ENCODE measurements at places on chromosomes 7 and 10.
A peak's percentile ranks its signal among the peaks of the same experiment; 100 is the strongest.

- DNase-seq, result no peak
Measured at GRCh38 chr10:81520688-81521087, 354.3 kb upstream of the NRG3 start.

DNA sequence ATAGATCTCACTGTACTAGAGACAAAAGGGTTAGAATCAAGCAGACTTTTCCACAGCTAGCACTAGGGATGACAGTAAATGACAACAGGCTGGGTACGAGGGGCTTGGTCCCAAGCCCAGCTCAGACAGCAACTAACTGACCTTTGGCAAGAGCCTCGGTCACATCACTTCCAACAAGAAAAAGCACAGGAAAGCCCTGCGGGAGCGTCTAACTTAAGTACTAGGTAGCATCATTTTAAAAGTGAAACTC is 22.8 kb downstream of the CALML3 start:
- DNase-seq, result peak; percentile 51

DNA sequence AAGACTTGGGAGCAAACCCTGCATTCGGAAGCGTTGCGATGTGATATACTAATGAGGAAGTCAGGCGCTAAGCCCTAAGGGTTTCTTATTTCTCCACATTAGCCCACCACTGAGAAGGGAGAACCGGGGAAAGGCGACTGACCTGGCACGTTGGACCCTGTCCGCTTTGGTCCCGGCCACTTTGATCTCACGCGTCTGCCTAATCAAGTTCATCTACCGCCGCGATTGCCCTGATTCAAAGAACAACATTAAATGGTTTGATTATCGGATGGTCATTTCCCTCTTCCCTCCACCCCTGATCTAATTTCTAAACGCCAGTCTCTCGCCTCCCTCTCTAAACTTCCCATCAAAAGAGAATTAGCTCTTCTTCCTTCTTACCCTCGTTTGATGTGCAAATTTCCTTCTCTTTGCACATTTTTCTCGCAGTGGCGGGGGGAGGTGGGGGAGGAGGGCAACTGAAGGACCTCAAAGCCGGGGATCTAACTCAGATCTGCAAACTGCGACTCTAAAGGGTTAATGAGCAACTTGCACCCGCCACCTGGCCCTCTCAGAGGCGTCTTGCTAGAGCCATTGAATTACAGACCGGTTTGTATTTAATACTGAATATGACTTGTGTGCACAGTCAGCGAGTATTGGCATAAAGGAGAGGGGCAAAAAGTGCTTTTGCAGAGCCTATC is 687 bp upstream of the DKK1 start:
- no peak for DNase-seq

DNA sequence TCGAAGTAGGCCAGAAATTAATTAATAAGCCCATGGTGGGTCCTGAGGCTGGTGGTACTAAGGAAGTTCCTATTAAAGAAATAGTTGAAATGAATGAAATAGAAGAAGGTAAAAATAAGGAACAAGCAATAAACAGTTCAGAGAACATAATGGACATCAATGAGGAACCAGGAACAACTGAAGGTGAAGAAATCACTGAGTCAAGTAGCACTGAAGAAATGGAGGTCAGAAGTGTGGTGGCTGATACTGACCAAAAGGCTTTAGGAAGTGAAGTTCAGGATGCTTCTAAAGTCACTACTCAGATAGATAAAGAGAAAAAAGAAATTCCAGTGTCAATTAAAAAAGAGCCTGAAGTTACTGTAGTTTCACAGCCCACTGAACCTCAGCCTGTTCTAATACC is 36.0 kb downstream of the SLK start:
- DNase-seq, result no peak

DNA sequence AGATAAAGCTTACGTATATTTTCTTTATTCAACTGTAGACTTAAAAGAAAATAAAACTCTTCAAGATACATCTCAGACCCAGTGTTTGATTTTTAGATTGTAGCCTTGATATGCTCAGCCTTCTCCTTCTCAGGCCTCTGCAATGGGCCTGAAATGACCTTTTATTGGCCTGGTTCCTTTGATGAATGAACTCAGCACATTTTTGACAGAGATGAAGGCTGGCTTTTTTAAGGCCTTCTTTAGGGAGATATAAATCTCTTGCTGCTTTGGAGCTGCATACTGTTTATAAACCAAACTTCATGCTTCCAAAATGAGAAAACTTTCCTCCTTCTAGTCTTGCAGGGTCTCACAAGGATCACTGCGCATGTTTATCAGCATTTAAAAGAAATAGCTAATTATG is 1049.8 kb downstream of the LRMDA start:
- no peak for DNase-seq

- no peak for DNase-seq
Measured at GRCh38 chr10:119461380-119461779, 81.1 kb downstream of the RGS10 start.

DNA sequence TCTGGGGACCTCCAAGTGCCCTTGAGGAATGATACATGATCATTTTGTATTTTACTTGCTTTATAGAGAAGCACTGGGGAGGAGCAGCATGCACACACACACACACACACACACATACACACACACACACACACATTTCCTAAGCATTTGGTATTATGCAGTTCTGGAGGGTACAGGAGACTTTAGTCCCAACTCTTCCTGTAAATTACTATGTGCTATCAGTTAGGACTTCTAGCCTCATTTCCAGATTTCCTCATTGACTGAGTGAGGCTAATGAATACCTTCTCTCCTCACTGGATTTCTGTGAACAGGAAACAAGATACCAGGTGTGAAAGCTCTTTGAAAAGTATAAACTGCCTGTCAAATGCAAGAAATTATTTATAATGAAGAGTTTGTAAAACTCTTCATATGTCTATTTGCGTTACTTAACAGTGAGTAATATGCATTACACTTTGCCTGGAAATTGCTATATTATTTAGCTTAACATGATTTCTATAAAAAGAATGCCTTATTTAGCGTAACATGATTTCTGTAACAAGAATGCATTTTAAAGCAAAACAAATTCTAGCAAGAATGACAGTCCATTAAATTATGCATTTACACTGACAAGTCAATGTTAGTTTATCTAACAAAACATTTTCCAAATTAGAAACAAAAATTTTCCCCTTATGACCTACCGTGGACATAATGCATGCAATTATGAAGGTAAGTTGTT is 34.2 kb downstream of the ACTA2 start:
- DNase-seq, result no peak

- peak; percentile 34 for DNase-seq
Measured at GRCh38 chr7:4612237-4612636, 69.9 kb upstream of the FOXK1 start.

GRCh38 chr10:76050291-76050625 is 618.8 kb downstream of the LRMDA start:
- DNase-seq, result no peak

DNA sequence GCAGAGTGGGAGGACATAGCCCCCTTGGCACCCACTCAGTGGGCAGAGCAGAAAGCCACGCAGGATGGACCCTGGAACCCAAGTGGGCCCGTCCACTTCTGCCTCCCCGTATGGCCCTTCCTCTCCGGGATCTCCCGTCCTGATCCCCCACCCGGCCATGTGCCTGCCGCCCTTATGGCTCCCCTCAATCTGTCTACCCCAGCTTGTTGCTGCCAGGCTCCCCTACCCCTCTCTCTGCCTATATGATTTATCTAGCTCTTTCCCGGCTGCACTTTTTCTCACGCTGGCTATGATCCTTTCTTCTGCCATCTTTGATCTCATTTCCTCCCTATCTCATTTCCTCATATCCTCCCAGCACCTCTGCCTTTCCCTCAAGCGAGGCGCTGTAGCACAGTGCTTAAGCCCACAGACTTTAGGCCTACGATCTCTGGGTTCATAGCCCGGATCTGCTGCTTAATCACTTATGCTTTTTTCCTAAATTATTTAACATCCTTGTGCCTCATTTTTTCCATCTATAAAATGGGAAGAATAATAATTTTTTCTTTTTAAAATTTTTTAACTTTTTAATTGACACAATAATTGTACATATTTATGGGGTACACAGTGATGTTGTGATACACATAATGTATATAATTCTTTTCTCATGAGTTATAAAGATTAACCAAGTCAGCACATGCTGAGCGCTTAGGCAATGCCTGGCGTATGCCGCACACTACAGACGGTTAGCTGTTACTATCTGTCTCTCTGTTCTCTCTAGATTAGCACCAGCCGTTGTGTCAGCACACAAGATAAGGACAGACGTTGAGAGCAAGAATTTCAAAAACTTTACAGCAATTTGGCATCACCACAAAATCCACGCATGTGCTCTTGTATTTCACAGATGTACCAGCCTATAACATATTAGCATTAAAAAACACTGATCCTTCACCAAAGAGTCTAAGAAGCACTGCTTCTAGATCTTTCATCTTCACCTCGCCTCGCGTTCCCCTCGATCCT is 18.1 kb downstream of the KCNH2 start:
- no peak for DNase-seq

DNA sequence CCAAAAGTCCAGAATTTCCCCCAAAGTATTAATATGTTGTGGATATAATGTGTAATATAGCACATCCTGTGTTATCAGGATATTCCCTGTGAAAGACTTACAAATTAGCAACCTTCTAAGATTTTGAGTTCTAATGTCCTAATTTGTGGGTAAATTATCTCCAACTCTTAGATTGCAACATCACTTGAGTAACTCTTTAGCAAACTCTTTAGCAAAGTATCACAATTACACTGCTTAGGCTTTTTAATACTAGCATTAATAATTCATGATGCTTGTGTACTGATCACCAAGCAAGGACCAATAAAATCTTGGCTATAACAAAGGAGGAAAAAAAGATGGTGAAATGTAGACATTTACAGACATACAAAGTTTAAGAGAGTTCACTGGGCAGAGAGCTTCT is 27.7 kb downstream of the HIP1 start:
- DNase-seq, result no peak

- no peak for DNase-seq
Measured at GRCh38 chr7:2651847-2652735, 20.3 kb downstream of the TTYH3 start.

DNA sequence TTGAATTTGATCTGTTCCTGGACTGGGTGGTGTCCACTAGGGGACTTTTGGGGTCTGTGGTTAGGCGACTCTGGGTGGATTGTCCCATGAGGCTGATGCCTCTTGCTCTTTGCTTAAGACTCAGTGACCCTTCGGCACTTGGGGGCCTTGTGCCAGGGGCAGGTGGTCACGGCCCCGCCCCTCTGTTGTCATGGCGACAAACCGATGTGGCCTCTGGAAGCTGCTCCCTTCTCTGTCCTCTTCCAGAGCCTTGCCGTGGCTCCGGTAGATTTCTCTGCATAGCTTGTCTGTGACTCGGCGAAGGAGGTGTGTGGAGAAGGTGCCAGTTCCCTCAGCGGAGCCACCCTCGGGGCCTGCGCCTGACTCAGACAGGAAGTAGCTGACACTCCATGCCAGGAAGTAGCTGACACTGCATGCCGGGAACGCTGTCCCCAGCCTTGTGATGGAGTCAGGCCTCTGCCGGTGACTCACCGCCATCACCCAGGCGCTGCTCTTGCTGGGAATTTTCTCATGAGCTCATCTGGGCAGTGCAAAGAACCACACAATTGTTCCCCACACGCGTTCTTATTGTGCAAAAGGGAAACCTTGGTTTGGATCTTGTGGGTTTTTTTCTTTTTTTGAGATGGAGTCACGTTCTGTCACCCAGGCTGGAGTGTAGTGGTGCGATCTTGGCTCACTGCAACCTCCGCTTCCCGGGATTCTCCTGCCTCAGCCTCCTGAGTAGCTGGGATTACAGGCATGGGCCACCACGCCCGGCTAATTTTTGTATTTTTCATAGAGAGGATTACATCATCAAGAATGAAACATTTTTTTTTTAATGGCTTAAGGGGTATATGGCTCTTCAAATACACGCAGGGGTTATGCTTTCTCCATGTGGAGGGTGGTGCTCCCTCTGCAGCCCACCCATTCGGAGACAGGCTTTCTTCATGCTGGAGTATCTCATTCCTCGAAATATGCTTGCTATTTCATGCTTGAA is 72.6 kb downstream of the PFKFB3 start:
- DNase-seq, result peak; percentile 97

- no peak for DNase-seq
Measured at GRCh38 chr7:66779669-66780409, 39.3 kb downstream of the RABGEF1 start.

DNA sequence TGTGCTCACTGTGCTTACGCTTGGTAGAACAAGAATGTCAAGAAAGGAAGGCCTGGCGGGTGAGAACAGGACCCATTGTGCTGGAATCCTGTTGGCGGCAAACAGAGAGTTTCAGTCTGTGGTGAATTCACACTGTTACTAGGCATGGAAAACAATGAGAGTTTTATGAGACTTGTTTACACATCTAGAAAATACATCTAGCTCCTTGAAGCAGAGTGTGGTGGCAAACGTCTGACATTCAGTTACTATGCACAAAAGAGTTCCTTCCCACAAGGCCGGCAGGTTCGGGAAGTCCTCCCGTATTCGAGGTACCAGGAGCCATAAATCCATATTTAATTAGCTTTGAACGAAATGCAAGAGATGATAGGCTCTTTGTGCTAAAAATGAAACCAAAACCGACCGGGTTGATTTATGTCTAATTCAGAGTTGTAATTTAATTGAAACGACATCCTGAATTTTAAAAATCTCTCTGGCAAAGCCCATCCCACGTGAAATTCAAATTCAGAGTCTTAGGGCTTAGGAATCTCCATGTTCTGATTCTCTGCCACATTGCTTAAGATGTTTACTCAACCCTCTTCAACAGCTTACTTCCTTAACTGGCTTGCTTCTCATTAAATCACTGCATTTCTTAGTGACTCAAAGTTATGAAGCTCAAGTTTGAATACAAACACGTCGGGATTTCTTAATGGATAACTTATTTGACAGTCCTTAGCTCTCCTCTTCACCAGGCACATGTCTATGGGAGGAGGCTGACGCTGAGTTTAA is 299.9 kb upstream of the PITRM1 start:
- DNase-seq, result no peak

- DNase-seq, result no peak
Measured at GRCh38 chr10:127618797-127619196, 69.7 kb downstream of the NPS start.

GRCh38 chr7:36942955-36943354 is 218.7 kb upstream of the AOAH start:
- DNase-seq, result no peak

DNA sequence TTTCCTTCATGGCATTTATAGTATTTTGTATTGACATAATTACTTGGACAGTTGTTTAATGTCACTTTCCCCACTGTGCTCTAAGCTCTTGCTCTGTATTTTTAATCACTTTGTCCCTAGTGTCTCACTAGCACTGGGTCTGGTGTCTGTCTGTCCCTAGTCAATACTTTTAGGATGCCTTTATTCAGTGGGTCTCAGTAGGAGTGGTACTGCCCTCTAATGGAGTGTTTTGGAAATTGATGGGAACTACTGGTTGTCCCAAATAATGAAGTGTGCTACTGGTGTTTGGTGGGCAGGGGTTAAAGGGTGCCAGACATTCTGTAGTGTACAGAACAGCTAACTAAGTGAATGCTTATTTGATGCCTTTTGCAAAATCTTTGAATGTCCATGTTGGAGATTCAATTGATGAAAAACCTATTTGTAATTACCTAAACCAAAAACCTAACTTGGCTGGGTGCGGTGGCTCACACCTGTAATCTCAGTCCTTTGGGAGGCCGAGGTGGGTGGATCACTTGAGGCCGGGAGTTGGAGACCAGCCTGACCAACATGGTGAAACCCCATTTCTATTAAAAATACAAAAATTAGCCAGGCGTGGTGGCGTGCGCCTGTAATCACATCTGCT is 33.3 kb downstream of the CDK14 start:
- no peak for DNase-seq

GRCh38 chr10:35470925-35471315 is 134.2 kb upstream of the GJD4 start:
- no peak for DNase-seq

- DNase-seq, result no peak
Measured at GRCh38 chr10:54985732-54986131, 184.7 kb upstream of the PCDH15 start.

All from spleen (tissue), 13 donors.